Breast epithelium (tissue), 4 donors: ENCODE measurements at places on chromosomes 4 and X. TPM values are rescaled to one million over a fixed set of nuclear protein-coding genes. Genes with fewer than 3 reads are reported as not detected.

GRCh38 chrX:99078301-99078700 lies 1331.8 kb downstream of the PCDH19 start:
- H3K4me3 ChIP-seq, result no peak overlapping the region
- peaks cover 23% of the 10 kb centered on the region for H3K27me3 ChIP-seq
- no peaks in the 10 kb centered on the region for H3K36me3 ChIP-seq
- DNase-seq, result no peak

- no peaks in the 10 kb centered on the region for H3K27me3 ChIP-seq
- H3K36me3 ChIP-seq, result no peaks in the 10 kb centered on the region
- H3K4me1 ChIP-seq, result no peaks in the 10 kb centered on the region
- DNase-seq, result no peak
- no peak overlapping the region for H3K27ac ChIP-seq
These were observed 217.1 kb downstream of the ARAP2 start for GRCh38 chr4:36027203-36027602.

- no peak overlapping the region for H3K27ac ChIP-seq
- no peak for DNase-seq
These were observed 229.2 kb downstream of the SLC39A8 start for GRCh38 chr4:102116121-102116520.

The HMX1 gene
- total RNA-seq, result not detected

GRCh38 chrX:119853444-119853843 lies 681 bp upstream of the UPF3B start:
- H3K27ac ChIP-seq, result peak overlapping the region; percentile 96
- no peaks in the 10 kb centered on the region for H3K36me3 ChIP-seq
- no peaks in the 10 kb centered on the region for H3K4me1 ChIP-seq
- DNase-seq, result no peak
- no peaks in the 10 kb centered on the region for H3K27me3 ChIP-seq

DNA sequence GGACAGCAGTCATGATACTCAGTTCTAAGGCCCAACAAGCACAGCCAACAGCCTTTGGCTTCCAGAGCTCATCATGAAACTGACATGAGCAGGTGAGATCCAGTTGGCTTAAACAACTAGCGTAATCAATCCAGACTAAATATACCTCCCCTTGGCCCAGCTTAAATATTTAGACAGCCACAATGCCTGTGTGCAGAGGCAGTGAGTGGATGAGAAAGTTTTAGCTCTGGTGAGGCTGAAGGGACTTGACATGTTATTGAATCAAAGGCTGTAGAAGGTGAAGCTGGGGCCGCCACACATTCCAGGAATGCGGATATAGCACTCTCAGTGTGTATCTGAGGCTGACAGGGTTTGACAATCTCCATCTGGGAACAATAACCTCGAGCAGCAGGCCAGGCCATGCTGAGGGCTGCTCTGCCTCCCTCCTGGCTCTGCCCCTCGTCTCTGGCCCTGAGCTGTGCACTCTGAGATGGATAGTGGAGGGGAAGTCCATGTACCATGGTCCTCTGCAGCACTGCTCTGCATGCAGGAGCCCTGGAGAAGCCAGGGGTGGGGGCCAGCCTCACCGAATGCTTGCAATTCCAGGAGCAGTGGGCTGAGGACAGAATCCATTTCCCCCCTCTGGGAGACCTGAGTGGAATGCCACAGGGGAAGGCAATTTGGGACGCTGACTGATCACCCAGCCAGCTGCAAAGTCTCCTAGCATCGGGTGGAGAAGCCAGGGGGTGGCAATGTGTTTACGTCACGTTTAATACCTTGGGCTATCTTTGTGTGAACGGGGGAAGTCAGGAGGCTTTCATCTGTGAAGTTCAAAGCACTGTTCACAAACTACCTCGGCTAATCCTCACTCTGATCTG lies 37.3 kb upstream of the RASL11B start:
- H3K4me1 ChIP-seq, result no peaks in the 10 kb centered on the region
- no peaks in the 10 kb centered on the region for H3K27me3 ChIP-seq
- no peak for DNase-seq
- H3K36me3 ChIP-seq, result no peaks in the 10 kb centered on the region
- H3K4me3 ChIP-seq, result no peak overlapping the region
- H3K27ac ChIP-seq, result peak overlapping the region; percentile 86

GRCh38 chr4:78056265-78057129 lies 626 bp upstream of the FRAS1 start:
- no peaks in the 10 kb centered on the region for H3K4me1 ChIP-seq
- no peaks in the 10 kb centered on the region for H3K27me3 ChIP-seq
- no peaks in the 10 kb centered on the region for H3K36me3 ChIP-seq
- DNase-seq, result peak; percentile 63

DNA sequence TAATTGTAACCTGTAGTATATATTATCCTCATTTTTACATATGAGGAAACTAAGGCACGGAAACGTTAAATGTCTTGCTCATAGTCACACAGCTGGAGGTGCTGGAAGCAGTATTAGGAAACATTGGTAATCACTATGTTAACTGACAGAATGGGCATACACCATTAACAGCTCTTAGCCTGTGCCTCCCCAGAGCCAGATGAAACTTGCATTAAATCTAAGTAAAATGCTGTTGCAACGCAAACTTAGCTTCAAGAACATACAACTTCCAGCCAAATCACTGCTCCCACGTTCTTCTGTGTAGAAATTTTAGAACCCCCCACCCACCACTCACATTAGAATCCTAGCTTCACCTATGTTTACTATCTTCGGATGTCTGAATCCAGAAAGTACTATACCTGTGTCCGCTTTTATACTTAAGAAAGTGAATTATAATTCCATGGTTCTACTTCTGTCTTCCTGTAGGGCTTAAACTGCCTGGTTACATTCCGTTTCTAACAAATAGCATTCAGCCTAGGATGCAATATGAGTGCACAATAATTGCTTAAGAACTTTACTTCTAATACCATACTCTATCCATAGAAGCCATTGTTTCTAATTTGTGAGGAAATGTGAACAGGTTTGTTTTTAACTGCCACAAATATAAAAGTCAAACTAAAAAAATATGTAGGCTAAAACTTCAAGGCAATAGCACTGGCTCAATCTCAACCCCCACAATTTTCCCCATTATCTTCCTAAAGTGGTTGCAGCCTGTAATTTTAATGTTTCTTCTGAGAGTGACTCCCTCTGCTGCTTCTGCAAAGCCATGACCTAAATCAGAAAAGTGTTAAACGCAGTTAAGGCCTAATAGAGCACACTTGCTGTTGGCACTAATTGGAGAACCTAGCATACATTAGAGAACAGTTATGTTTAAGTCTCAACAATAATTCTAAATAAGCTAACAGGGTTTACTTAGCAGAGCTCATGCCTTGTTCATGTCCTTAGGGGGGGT lies 4.4 kb downstream of the UNC5C start:
- no peaks in the 10 kb centered on the region for H3K36me3 ChIP-seq
- no peak overlapping the region for H3K4me3 ChIP-seq
- no peaks in the 10 kb centered on the region for H3K4me1 ChIP-seq
- peak overlapping the region; percentile 2 for H3K27ac ChIP-seq
- peaks cover 2% of the 10 kb centered on the region for H3K27me3 ChIP-seq
- no peak for DNase-seq

The DMRTC1B gene
- total RNA-seq, result not detected

DNA sequence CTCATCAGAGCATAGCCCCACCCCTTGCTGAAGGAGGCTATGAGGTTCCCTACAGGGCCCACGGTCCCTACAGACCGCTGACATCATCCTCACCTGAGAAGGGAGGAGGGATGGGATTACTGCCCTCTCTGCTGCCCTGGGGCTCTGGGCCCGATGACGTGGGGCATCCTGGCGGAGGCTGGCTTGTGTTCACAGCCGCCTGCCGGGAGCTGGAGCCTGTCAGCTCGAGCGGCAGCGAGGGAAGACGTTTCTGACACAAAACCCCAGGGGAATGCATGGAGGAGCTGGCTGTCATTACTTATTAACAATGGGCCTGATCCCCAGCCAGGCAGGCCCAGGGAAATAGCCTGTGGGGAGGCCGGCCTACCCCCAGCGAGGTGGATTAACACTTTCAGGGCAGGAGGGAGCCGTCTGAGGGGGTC lies 106.6 kb upstream of the ATP6AP2 start:
- H3K4me1 ChIP-seq, result no peaks in the 10 kb centered on the region
- H3K27ac ChIP-seq, result no peak overlapping the region
- H3K36me3 ChIP-seq, result no peaks in the 10 kb centered on the region
- H3K4me3 ChIP-seq, result no peak overlapping the region
- H3K27me3 ChIP-seq, result peaks cover 2% of the 10 kb centered on the region

The FMR1NB gene
- not detected for total RNA-seq

The CEP44 gene
- 12.2 TPM for total RNA-seq

DNA sequence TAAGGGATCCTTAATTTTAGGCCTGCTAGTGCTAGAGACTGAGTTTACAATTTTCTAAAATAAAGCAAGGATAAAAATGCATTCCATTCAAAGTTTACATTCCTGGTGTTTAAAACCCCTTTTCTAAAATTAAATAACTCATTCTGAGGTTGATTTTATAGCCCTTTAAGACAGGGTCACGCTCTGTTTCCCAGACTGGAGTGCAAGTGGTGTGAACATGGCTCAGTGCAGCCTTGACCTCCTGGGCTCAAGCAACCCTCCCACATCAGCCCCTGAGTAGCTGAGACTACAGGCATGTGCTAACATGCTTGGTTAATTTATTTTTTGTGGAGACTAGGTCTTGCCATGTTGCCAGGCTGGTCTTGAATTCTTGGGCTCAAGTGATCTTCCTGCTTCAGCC lies 6.8 kb upstream of the CDKL2 start:
- no peaks in the 10 kb centered on the region for H3K36me3 ChIP-seq
- H3K27ac ChIP-seq, result no peak overlapping the region
- no peaks in the 10 kb centered on the region for H3K27me3 ChIP-seq
- DNase-seq, result no peak
- H3K4me3 ChIP-seq, result no peak overlapping the region

The ADAM29 gene
- total RNA-seq, result 2.3 TPM

DNA sequence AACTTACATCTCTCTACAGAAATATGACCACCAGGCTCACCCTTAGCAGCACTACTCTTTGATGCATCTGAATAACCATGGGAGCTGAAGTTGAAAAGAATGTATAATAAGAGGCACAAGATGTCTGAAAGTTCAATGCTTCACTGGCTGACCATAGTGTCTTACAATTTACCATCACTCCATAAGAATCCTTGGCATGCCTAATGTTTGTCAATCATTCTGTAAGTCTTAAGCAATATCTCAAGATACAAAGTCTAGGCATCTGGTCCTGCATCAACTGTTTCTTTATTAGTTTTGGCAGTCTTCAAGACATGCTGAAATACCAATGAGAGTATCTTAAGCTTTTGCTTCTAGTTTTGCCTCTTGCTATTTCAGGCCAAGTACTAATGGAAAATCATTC lies 755.5 kb downstream of the STIM2 start:
- DNase-seq, result no peak
- H3K4me1 ChIP-seq, result no peaks in the 10 kb centered on the region
- no peaks in the 10 kb centered on the region for H3K36me3 ChIP-seq
- no peak overlapping the region for H3K4me3 ChIP-seq
- no peak overlapping the region for H3K27ac ChIP-seq

- H3K36me3 ChIP-seq, result no peaks in the 10 kb centered on the region
- H3K4me1 ChIP-seq, result no peaks in the 10 kb centered on the region
- H3K4me3 ChIP-seq, result no peak overlapping the region
- DNase-seq, result no peak
- no peak overlapping the region for H3K27ac ChIP-seq
These were observed 126.7 kb downstream of the HTR2C start for GRCh38 chrX:114710571-114710970.

GRCh38 chrX:50876551-50876950 lies 34.0 kb upstream of the BMP15 start:
- no peaks in the 10 kb centered on the region for H3K36me3 ChIP-seq
- no peak overlapping the region for H3K4me3 ChIP-seq
- no peaks in the 10 kb centered on the region for H3K27me3 ChIP-seq
- no peak overlapping the region for H3K27ac ChIP-seq
- DNase-seq, result no peak
- H3K4me1 ChIP-seq, result no peaks in the 10 kb centered on the region

The WDFY3 gene
- total RNA-seq, result 119 TPM

GRCh38 chr4:80619070-80619674 lies 283.6 kb downstream of the CFAP299 start:
- DNase-seq, result no peak
- no peaks in the 10 kb centered on the region for H3K36me3 ChIP-seq
- H3K27ac ChIP-seq, result no peak overlapping the region
- no peaks in the 10 kb centered on the region for H3K4me1 ChIP-seq
- no peaks in the 10 kb centered on the region for H3K27me3 ChIP-seq
- no peak overlapping the region for H3K4me3 ChIP-seq

DNA sequence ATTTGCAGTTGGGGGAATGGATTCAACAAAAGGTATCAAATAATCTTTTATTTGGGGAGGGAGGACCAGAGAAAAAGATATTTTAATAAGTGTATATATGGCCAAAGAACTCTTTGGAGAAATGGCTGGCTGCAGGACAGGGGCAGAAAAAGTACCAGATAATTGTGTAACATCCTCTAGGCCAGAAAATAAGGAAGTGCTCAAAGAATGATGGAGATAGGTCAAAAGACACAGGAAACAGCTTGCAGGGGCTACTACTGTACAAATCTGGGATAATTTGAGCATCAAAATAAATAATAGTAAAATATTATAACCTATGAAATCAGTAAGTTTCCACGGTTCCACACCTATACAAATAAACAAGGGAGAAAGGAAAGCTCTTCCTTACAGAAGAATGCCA lies 34.8 kb downstream of the KLHL5 start:
- H3K27ac ChIP-seq, result no peak overlapping the region
- no peaks in the 10 kb centered on the region for H3K27me3 ChIP-seq
- no peak overlapping the region for H3K4me3 ChIP-seq
- no peaks in the 10 kb centered on the region for H3K36me3 ChIP-seq
- DNase-seq, result no peak

DNA sequence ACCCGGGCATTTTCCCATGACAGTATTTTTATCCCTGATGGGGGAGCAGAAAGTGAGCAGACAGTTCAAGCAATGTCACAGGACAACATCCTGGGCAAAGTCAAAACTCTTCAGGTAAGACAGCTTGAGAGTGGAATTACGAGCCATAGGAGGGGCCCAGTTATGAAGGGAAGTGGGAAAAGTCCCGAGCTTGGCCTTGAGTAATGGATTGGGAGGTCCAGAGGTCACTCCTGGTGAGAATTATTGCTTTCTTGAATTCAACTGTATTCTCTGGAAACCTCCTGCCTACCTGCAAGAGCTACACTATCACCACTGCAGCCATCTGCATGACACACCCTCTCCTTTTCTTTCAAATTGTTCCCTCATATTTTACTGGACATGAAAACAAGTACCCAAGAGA lies 89.1 kb downstream of the AASDH start:
- H3K27ac ChIP-seq, result no peak overlapping the region
- no peak for DNase-seq
- no peak overlapping the region for H3K4me3 ChIP-seq
- H3K4me1 ChIP-seq, result no peaks in the 10 kb centered on the region
- no peaks in the 10 kb centered on the region for H3K36me3 ChIP-seq
- no peaks in the 10 kb centered on the region for H3K27me3 ChIP-seq

- no peaks in the 10 kb centered on the region for H3K27me3 ChIP-seq
- no peak for DNase-seq
- peak overlapping the region; percentile 66 for H3K4me3 ChIP-seq
- H3K4me1 ChIP-seq, result no peaks in the 10 kb centered on the region
- H3K27ac ChIP-seq, result peak overlapping the region; percentile 94
These were observed 776 bp downstream of the RBM47 start for GRCh38 chr4:40628888-40629287.
